ENCODE measurements at places on chromosomes 5 and 9.

- DNase-seq = peak; percentile 30
These were observed 724 bp downstream of the SGTB start for GRCh38 chr5:65721050-65721719.

GRCh38 chr5:168370831-168371230, 79.4 kb downstream of the WWC1 start:
- DNase-seq = no peak

DNA sequence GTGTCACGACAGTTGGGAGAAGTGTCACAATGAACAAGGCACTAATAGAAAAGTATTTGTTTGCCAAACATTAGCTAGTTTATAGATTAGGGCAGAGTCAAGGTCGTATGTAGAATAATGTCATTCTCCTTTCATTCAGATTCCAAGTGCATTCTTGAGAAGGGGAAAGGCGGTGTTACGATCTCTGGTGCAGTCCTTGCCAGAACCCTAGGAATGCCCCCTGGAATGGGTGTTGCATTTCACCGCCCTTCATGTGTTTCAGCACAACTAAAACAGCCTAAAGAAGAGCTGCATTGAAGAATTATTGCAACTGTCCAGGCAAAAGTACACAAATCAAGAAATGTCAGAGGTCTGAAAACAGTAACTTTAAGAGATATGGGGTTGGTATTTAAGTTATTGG, 721.0 kb upstream of the WWC1 start:
- DNase-seq = no peak

DNA sequence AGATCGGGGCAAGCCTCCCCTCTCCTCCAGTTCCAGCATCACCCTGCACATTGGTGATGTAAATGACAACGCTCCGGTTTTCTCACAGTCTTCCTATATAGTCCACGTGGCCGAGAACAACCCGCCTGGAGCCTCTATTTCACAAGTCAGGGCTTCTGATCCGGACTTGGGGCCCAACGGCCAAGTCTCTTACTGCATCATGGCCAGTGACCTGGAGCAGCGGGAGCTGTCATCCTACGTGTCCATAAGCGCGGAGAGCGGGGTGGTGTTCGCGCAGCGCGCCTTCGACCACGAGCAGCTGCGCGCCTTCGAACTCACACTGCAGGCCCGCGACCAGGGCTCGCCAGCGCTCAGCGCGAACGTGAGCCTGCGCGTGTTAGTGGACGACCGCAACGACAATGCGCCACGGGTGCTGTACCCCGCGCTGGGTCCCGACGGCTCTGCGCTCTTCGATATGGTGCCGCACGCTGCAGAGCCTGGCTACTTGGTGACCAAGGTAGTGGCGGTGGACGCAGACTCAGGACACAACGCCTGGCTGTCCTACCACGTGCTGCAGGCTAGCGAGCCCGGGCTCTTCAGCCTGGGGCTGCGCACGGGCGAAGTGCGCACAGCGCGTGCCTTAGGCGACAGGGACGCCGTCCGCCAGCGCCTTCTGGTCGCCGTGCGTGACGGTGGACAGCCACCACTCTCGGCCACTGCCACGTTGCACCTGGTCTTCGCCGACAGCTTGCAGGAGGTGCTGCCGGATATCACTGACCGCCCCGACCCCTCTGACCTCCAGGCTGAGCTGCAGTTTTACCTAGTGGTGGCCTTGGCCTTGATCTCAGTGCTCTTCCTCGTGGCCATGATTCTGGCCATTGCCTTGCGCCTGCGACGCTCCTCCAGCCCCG, 1.9 kb downstream of the PCDHGB4 start:
- DNase-seq = no peak

DNA sequence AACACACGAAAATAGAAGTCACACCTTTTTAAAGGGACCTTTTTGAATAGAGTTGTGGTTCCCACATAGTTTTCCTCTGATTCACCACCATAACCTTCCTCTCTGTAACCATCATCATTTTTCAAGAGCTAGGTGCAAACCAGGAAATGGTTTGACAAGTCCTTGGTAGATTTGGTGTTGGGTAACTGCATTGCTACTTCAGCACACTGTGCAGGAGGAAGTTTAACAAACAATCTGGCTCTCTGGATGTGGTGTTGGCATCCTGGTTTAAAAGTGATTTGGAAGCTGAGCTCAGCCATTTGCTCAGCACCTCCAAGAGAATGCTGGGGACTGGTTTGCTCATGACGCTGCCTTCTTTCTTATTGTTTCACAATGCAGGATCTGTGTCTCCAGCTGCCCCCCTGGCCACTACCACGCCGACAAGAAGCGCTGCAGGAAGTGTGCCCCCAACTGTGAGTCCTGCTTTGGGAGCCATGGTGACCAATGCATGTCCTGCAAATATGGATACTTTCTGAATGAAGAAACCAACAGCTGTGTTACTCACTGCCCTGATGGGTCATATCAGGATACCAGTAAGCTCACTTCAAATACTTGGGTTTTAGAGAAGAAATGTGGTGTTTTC, 213.1 kb downstream of the RFK start:
- DNase-seq = no peak

DNA sequence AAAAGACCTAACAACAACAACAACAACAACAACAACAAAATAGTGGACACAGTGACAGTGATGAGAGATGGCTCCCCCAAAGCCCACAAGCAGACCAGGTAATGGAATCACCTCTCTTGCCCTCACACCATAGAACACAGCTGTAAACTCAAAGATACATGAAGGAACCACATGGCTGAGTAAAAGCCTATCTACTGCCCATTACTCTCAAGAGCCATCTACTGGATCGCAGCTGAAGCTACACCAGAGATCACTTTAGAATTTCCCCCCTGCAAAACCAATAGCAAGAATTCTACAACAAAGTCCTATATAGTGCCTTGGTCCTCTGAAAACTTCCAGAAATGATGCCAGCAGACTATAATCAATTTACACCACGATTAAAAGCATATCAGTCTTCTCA, 1537.6 kb upstream of the CDH9 start:
- DNase-seq = no peak

GRCh38 chr9:115743709-115744605, 409.6 kb upstream of the PAPPA start:
- DNase-seq = no peak

DNA sequence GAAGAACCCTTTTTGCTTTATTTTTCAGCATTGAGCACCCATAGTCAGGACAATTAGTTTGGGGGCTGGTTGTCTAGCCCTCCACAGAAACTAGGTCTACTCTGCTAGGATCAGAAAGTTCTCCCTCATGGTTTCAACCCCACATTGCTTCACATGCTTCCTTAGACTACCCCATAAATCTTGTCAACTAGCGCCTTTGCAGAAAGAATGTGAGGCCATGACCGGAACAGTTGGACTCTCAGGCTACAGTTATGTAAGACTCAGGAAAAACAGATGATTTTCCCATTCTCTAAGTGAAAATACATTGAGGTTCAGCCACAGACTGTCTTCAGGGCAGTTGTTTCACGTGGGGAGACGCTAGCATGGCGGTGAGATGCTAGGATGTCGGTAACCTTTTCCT, 255.6 kb downstream of the NR3C1 start:
- no peak for DNase-seq

DNA sequence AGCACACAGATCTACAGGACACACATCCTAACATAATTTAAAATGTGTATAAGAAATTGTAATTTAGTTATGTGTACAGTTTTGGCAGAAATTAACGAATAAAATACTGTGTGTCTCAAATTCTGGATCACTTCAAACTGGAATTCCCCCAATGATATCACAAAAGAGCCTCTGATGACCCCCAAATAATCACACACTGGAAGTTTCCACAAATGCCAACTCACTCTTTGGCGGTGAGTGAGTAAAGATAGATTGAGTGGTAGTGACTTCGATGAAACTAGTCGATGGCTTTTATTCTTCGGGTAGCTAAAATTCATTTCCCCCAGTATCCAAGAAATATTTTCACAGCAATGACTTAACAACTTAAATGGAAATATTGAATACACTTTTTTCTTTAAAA, 2.2 kb downstream of the ZNF366 start:
- no peak for DNase-seq

GRCh38 chr5:177366528-177367322, 9.0 kb downstream of the RGS14 start:
- DNase-seq = no peak

DNA sequence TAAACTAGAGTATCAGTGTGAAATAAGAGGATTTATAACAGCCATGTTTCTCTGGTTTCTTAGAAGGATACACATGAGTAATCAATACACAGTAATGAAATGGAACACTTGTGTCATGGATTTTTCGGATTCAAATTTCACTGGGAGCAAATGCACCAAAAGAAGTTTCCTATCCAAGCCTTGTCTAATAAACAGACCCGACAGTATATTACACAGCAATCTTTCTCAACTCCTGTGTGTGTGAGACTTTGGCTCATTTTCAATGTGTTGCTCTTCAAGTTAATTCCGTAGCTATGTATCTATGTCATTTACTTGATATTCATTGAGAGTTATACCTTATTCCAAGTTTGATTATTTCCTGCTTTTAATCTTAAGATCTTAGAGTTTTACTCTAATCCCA, 930.2 kb downstream of the MAT2B start:
- no peak for DNase-seq

DNA sequence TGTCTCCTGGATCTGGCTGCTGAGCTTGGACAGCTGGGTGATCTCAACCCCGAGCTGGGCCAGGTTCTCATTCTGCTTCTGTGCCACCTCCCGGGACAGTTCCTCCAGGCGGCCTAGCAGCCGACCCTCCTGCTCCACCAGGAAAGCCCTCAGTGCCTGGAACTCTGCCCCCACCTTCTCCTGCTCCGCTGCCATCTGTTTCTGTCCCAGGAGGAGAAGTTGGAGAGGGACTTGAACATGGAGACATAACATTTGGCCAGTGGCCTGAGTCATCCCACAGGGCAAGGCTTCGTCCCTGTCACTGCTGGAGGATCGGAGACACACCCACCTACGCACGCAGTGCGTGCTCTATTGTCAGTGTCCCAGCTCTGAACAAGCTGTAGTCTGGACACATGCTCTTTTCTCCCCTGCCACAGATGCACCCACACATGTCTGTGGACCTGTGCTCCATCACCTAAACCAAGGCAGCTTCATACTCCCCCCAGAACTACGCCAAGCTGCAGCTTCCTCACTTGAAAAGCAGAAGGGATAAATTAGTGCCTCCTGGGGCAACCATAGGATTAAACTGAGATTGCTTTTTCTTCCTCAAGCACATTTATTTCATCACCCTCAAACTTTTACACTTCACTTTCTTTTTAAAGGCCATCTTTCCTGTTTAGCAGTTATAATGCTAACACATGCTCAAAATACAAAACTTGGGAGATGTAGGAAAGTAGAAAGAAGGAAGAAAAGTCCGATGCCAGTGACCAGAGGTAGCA, 4.9 kb downstream of the TRIM7 start:
- DNase-seq = no peak
